ENCODE measurements at places on chromosomes 5 and 9. TPM values are rescaled to one million over a fixed set of nuclear protein-coding genes. Genes with fewer than 3 reads are reported as not detected.

The PDGFRB gene
- 7.2 TPM for total RNA-seq

The SHISAL2B gene
- 1.2 TPM for total RNA-seq

The DCANP1 gene
- total RNA-seq = not detected

The CDC20B gene
- not detected for total RNA-seq

The DNM1 gene
- total RNA-seq = 5.8 TPM

The PCDHGB3 gene
- total RNA-seq = 1.7 TPM

The EGR1 gene
- 24.1 TPM for total RNA-seq

DNA sequence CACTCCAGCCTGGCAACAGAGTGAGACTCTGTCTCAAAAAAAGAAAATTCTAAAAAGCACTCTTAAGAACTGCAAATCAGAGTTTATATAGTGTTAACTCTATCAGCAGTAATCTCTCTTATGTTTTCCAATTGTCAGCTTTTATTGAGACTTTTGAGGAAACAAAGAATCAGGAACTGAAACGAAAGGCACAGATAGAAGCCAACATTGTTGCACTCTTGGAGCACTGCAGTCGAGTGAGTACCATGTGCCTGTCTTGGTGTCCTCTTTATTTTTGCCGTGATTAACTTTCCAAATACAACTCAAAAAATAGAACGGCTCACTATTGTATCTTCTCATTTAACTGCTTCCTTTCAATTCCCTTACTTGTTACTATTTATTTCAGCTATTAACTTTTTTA, 41.7 kb upstream of the LRRC19 start:
- no peak for DNase-seq

- DNase-seq = no peak
Observed at GRCh38 chr5:73626814-73627313, 868 bp downstream of the ARHGEF28 start.

- DNase-seq = no peak
Observed at GRCh38 chr5:112668016-112668415, 69.7 kb upstream of the APC start.

- DNase-seq = no peak
Observed at GRCh38 chr5:119347991-119348390, 7.8 kb upstream of the TNFAIP8 start.

DNA sequence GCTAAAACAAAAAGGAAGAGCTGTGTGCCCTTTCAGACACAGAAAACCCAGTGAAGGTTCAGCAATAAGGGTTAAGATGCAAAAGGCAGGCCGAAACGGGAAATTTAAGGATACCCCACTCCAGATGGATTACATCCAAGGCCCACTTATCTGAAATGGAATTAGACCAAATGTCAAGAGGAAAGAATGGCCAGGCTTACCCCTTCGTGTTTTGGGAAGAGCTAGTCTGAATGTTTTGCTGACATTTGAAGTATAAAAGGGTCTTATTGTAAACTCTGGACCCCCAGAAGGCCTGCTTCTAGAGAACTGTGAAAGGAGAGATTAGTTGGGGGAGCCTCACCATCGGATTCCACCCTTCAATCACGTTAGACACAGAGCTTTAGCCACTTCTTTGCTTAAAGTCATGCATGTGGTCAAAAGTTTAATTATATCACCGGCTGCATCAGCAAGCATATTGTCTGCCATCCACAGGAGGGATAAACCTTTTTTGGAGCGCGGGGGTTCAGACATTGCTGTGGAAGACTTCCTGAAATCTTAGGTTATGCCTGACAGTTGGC, 93.3 kb downstream of the EFNA5 start:
- DNase-seq = no peak

- DNase-seq = no peak
Observed at GRCh38 chr9:92745881-92746280, 18.8 kb downstream of the BICD2 start.

GRCh38 chr5:20166456-20166855, 178.5 kb upstream of the CDH18 start:
- DNase-seq = no peak

- no peak for DNase-seq
Observed at GRCh38 chr9:112162621-112163413, 12.3 kb downstream of the SUSD1 start.

DNA sequence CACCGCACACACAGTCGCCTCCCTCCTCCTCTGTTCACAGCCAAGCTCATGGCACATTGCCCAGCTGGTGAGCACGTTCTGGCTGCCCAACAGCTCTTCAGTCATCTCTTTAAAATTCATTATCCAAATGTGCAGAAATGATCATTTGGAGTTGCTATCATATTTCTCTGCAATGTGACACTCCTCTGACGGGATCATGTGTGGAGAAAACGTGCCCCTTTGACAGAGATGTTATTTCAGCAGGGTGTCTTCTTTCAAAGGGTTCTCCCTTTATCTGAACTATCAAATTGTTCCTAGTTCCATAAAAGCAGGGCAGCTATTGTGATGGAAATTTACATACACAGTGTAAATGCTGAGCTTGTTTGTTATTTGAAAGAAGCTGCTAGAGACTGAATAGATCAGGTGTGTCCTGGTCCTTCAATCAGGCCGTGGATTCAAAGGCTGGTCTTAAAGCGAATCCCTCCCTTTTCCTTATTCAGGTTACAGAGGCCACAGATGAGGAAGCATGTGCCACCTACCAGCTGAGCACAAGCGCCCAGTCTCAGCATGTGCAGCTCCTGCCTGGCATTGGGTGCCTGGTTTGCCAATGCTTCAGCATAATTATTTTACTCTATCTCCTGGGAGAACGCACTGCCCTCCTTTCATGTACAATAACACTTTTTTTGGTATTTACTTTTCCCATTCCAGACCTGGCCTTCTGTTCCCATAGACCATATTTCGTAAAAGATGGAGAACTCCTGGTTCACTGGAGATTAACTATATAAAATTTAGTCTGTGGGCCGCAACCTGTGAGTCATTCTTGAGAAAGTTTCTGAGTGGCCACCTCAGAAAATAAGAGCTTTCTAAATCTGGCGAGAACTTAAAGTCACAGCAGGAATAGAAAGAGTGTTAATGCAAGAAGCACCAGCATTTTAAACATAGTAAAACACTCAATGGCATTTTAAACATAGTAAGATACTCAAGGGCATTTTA, 433.7 kb downstream of the ENC1 start:
- DNase-seq = peak; percentile 27
